ENCODE measurements at places on chromosomes 5 and 9.

DNA sequence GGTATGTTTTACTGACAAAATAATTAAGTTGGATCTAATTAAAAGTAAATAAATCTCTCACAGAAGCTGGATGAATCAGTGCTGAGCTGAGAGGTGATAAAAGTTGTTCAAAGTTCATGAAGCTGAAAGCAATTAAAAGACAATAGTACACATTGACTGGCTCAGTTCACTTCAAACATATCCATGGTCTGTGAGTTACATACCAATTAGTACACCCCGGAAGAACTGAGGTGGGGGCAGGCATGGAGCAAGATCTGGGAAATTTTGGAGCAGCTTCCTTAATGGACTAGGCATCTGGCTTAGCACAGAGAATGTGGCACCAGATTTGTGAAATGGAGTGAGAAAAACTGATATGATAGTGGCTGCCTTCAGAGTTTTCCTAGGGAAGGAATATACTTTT, 152.7 kb downstream of the ATP10B start:
- no peak for DNase-seq

DNA sequence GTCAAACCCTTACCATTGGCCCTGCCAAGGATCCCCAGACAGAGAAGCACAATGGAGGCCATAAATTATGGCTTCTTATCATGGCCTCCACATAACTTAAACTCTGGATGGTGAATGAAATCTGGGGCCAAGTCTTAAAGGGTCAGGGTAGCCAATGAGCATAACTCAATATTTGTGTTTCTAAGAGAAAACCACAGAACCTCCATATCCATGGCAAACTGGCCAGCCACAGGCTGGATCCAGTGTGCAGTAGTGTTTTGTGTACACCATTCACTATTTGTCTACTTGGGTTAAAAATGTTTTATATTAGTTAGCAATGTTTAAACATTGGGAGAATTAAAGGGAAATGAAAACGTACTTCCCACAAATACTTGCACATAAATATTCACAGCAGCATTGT, 60.8 kb downstream of the CDO1 start:
- no peak for DNase-seq

- DNase-seq: no peak
Measured at GRCh38 chr9:136541179-136541578, 4.7 kb downstream of the NOTCH1 start.

DNA sequence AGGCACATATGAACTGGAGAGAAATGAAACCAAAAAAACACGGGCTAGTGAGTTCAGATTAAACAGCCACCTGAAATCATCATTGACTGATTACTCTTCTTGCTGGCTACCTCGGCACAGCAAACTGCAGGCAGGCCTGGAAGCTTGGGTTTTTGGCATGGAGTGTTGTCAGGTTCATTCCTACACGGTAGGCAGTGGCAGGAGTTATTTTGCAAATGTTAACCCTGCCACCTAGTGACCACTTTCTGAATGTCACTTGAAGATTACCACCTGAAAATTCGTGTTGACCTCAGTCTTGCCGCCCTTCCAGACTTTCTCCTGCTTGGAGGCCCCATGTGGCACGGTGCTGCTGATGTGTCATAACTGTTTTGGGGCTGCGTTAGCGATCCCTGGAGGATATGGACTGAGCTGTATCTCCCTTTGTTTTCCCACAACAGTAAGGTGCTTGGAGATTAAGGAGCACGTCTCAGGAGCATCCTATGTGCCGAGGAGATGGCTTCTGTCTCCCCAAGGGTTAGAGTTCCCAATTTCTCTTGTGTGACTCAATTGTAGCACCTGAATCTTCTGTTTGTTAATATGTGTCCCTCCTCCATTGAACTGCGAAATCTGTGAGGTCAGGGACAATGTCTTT, 12.7 kb upstream of the CD180 start:
- peak; percentile 48 for DNase-seq

DNA sequence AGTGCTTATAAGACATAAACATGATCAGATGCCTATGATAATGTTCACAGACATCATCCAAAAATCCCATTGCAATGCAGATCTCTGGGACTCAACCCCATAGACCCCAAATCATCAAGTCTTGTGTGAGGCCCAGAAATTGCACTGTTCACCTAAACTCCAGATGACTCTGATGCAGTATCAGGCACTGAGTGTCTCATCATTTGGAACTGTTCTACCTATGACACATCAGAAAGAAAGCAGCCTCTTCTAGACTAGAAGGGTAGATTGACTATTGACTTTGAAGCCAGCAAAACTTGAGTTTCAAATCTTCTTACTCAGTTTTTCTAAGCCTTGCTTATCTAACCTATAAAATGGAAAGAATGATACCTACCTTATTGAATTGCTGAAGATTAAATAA, 58.7 kb upstream of the PAPPA start:
- no peak for DNase-seq

GRCh38 chr9:123002754-123003153, 30.7 kb upstream of the GPR21 start:
- no peak for DNase-seq

DNA sequence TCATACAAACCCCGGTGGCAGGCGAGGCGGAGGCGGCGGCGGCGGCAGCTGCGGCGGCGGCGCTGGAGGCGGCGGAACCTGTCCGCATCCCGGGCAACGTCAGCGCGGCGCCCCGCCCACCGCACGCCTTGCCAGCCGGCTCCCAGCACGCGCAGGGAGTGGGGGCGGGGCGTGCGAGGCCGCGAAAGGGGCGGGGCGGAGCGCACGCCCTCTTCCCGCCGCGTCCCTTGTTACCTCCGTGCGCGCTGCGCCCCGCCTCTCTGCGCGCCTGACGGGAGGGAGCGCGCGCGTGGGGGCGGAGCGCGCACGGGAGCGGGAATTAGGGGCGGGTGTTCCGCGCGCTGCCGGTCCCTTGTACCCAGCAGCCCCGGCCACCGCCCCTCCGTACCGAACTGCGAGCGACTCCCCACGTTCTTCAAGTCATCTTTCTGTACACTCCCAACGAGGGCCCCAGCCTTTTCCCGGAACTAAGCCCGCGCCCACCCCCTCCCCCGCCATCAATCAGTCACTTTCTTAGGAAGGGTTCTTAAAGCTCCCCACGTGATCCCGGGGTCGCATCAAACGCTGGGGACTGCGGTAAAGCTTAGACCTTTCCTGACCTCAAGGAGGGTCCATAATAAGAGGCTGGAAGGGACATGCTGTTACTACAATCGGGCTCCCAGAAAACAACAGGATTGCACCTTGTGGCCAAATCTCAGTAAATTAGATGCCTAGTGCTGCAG, at the start of gene AGTPBP1:
AGTPBP1 (minus strand) TSS at position 80 of the 722 bp plus-strand sequence. CDS start 29,421 bp downstream, outside the sequence.
- DNase-seq: peak; percentile 97

DNA sequence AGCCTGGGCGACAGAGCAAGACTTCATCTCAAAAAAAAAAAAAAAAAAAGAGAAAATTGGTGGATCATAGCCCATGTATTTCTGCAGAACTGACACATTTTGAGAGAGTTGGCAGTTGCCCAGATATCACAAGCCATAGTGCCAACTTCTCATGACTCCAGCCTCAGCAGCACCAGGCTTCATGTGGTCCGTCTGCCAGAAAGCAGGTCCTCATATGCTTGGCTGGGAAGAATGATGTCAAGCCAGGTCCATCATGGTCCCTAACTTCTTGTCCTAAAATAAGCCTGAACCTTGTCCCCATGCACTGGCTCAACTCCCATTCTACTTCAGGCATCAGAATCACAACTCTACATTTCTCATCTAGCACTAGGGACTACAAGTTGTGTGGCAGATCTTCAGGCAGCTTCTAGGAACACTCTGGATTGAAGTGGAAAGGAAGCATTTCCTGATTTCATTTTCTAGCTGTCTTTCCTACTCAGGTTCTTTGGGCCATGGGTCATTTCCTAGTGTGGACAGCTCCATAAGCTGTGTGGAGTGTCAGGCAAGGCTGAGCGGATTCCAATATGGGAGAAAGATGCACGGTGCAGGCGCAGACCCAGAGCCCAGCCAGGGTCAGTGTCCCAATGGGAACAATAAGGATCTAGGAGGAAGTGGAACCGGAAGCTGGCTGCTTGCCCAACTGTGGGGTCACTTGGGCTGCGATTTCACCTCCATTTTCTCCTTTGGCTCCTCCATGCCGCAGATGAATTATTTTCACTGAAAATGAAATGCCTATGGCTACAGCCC, 90.1 kb downstream of the LMNB1 start:
- no peak for DNase-seq

DNA sequence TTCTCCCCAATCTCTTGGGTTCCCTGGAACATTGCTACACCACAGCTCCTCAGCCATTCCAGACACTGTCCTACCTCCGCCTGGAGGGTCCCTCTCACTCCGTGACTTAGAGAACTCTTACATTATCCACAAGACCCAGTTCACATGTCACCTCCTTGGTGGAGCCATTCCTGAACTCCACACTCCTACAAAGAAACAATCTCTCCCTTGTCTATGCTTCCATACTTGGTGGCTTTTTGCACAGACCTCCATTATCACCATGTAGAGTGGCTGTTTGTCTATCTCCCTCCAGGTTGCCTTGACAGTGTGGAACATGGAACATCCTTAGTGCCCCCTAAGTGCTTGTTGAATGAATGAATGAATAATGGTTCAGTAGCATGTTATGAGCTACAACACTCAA, 105.9 kb downstream of the PAX5 start:
- no peak for DNase-seq

DNA sequence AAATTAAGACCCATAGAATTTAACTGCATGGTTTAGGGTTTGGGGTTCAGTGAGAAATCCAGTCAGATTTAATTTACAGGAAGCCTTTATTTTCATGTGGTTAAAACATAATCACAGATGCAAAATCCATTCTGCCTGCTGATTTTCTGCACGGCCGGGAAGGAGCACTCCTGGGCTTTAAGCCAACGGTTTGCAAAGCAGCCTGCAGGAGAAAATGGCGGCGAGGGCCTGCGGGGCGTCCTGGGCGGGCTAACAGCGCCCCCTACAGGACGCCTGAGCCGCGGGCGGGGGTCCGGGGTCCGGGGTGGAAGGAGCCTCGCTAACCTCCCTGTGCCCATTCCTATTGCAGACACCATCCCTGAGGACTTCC, 47.6 kb downstream of the THBS4 start:
- DNase-seq: no peak

DNA sequence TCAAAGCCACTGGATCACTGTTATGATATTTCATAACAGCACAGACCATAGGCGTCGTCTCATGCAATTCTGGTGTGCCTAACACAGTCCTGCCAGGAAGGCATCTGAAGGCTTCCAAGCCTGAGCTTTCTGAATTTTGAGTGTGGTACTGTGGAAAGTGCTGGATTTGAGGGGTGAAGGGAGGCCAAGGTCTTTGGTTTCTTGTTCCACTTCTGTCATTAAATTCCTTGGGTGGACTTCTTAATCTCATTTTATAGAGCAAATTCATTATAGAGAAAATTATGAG, 441.3 kb upstream of the PIK3R1 start:
- DNase-seq: no peak

- no peak for DNase-seq
Measured at GRCh38 chr5:139705655-139706587, 57.8 kb downstream of the CXXC5 start.

- DNase-seq: no peak
Measured at GRCh38 chr5:5387192-5387591, 35.3 kb upstream of the ICE1 start.

DNA sequence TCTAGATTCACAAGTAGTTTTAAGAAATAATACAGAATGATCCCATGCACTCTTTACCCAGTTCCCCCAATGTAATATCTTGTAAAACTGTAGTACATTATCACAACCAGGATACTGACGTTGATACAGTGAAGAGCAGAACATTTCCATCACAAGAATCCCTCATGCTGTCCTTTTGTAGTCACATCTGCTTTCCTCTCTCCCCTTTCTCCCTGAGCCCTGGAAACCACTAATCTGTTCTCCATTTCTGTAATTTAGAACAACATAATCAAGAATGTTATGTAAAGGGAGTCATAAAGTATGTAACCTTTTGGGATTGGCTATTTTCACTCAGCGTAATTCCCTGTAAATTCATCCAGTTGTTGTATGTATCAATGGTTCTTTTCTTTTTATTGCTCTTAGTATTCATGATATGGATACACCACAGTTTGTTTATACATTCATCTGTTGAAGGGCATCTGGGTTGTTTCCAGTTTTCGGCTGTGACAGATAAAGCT, 61.1 kb downstream of the ERCC6L2 start:
- no peak for DNase-seq

DNA sequence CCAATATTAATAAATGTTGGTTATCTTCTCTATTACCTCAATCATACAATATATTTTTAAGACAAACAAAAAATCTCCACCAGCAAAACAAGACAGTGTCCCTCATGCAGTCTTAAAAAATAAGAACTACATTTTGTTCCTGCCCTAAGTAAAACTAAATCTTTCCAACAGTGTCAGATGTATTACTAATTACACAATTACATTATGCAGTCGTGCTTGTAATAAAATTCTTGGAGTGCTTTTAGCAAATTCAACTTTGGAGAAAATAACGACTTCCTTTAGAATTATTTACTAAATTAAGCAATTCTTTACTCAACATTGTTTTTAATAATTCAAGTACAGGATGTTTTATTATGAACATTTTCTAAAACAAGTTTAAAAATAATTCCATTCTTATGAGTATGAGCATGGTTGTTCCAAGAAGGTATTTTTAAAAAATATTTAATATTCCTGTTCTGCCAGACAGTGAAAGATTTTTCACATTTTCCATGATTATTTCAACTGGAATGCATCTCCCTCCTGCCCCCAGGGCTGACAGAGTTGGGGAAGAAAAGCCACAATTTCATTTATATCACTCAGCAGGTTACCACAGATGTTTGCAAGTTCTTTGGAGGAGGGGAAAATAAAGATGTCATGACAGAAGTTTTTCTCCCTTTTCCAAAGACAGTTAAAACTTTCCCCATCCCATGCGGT, 137.9 kb downstream of the FAM114A2 start:
- DNase-seq: no peak

GRCh38 chr5:10743951-10744350, 17.1 kb downstream of the DAP start:
- no peak for DNase-seq

- DNase-seq: no peak
Measured at GRCh38 chr5:179115845-179116524, 55.8 kb downstream of the ZNF354C start.

DNA sequence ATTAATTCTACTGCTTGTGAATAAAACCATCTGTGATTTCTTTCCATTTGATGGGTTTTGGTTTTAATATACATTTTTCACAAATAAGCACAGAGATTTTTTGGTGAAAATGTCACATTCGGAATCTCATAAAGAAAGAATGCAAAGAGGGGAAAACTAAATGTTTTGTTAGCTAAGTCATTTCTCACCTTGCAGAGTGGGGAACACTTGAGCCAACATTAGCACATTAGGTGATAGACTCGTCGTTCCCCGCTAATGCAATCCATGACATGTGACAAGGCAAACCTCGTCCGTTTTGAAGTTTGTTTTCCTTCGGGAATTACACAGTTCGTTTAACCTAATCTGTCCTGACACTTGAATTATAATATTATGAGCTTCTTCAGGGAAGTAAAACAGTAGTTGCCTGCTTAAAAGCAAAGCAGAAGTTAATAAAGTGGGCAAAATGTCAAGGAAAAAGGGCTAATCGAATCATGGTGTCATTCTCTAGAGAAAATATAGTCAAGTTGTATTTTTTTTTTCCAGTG, 95.8 kb upstream of the LMX1B start:
- no peak for DNase-seq

GRCh38 chr5:172674155-172674554, 33.1 kb downstream of the NEURL1B start:
- DNase-seq: no peak
